ENCODE measurements at places on chromosomes 7 and 10.

GRCh38 chr10:67385566-67385965, 310.4 kb downstream of the CTNNA3 start:
- DNase-seq = no peak

GRCh38 chr7:133911724-133912123, 215.4 kb upstream of the LRGUK start:
- no peak for DNase-seq

GRCh38 chr7:75688200-75689136, 50.3 kb downstream of the HIP1 start:
- DNase-seq = no peak

DNA sequence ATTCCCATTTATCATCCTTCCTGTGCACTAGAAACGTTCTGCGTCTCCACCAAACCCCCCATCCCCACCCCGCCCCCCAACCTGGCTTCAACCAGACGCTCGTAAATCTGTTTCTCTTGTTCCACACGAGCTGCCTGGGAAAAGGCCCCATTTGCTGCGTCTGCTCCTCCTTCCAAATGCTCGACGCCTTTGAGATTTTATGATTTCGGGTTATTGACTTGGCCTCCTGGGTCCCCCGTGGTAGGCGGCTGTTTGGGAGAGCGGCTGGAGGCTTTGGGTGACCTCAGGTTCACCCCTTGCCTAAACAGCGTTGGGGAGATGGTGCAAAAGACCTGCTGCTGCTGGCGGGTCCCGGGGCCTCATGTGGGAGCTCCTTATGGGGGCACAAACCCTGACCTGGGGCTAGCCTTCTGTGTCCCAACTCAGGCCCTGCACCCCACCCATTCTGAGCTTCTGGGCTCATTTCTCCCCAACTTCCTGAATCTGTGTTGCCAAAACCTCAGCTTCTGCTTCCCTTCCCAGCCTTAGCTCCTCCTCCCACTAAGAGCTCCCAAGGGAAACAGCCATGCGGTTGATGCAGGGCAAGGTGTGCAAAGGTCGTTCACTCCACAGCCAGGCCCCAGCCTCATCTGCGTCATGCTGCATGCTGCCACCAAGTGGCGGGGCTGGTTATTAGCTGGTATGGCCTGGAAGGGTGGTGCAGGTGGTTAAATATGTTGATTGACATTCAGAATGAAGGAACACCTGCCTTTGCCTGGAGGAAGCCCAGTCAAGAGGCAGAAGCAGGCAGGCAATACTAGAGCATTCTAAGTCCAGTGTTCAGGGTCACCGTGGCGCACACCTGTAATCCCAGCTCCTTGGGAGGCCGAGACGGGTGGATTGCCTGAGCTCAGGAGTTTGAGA, 49.1 kb upstream of the ELN start:
- DNase-seq = no peak

DNA sequence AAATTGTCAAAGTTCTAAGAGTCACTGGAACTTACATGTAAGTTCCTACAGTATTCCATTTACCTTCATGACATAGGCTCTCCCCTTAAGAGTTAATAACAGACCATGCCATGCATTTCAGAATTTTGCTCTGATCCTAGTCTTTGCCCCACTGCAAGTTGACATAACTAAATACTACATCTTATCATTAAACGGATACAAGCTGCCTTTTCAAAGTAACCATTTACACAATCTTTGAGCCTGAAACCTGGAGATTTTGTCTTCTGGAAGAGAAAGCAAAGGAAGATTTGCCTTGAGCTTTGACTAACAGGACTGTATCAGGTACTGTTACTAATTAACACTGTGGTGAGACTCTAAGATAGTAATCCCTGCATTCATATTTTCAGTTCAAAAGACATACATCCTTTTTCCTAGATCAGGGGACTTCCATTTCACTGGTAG, 9.3 kb upstream of the AKR1D1 start:
- no peak for DNase-seq

DNA sequence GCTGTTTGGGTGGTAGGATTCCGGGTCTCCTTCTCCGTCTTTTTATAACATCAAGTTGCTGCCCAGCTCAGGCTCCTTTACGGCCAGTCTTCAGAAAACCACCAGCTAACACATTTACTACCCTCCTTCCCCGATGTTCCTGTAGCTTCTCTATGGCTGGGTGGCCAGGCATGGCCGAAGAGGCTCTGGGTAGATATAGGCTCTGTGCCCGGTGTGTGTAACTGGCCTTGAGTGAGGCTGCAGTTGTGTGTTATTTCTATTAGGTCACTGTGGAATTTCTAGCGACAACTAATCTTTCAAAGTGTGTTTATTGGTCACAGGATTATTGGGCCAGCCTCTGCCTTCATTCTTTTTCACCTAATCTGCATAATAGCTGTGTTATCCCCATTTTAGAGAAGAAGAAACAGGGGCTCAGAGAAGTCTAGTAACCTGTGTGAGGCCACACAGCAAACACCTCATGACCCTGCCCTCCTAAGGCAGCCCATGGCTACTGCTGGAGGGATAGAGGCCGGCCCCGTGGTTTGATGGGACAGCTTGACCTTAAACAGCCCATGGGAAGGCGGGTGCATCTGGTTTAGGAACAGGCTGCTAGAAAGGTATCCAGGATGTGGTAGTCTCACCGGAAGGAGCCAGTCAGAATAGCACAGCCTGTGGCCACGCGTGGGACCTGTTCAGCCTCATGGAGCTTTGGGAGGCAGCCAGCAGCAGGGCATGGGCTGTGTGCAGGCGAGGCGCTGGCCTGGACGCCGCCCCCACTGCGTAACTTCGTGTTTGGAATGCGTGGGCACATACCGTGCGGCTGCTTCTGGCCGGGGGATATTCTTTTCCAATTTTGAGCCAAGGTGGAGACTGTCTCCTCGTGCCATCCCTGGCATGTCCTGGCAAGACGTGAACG, 29.7 kb downstream of the HTRA1 start:
- DNase-seq = no peak

DNA sequence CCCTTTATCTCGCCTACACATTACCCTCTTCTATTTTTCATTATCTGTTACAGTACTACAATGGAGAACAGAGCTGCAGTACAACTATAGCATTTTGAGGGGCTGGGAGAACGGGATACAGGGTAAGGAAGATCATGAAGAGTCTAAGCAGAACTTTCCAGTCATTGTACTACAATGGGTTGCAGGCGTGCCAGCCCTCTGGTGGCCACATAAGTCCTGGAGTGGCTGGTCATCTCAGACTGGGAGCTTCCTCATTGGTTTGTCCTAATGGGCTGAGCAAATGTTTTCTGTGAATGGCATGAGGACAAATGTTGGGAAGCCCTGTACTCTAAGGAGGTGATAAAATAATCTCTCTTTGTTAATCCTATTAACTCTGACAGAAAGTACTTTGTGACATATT, 33.0 kb downstream of the TMEM106B start:
- no peak for DNase-seq

- DNase-seq = no peak
Observed at GRCh38 chr7:66409493-66409892, 204.4 kb downstream of the TPST1 start.
